ENCODE measurements at places on chromosomes 6 and 20.
A peak's percentile ranks its signal among the peaks of the same experiment; 100 is the strongest.

GRCh38 chr20:62583424-62583920 lies 58.8 kb upstream of the SLCO4A1 start:
- DNase-seq = no peak

GRCh38 chr6:10730254-10730653 lies 7.4 kb downstream of the TMEM14C start:
- no peak for DNase-seq

DNA sequence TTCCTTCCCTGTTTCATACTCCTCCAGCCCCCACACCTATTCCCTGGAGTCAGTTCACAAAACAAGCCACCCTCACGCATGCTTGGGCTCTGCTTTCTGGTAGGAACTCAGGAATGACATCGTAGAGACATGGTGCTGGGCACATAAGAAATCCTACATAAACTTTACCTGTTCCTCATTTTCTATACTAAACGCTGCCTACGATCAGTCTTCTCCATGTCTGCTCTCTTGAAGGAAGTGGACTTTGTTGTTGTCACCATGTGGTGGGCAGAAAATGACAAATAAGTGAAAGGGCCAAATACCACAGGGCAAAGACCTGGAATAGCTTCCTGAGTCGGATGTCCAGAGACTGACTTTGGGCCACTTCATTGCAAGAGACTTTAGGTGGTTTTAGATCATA lies 10.1 kb downstream of the MYLK4 start:
- no peak for DNase-seq

GRCh38 chr6:33217681-33218080 lies 9.4 kb downstream of the RING1 start:
- DNase-seq = no peak

DNA sequence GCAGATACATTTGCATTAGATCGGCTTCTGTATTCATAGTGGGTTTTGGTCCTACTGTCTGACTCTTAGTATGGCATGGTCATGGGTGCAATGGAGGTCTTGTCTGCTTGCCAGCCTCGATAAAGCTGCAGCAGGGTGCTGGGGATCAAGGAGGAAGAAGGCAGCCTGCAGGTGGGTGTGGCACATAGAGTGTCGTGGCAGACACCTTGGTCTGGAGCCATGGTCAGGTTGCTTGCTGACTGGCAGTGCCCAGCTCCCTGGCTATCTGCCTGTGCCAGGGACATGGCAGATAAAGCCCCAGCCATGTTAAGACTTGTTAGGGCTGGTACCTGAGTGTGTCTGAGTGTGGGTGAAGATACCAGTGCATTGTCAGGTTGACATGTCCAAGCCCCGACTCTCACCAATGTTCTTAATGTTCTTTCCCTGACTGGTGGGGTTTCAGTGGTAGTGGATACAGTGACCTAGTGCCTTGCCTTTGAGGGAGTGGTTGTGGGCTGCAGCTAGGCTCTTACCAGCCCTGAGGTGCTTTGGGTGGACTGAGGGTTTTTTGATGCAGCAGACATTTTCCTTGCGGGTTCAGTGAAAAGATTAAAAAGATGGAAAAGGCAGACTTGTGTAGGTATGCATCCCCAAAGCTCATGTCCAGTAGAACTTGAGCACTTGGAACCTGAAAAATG lies 1.8 kb downstream of the FAM83D start:
- no peak for DNase-seq

DNA sequence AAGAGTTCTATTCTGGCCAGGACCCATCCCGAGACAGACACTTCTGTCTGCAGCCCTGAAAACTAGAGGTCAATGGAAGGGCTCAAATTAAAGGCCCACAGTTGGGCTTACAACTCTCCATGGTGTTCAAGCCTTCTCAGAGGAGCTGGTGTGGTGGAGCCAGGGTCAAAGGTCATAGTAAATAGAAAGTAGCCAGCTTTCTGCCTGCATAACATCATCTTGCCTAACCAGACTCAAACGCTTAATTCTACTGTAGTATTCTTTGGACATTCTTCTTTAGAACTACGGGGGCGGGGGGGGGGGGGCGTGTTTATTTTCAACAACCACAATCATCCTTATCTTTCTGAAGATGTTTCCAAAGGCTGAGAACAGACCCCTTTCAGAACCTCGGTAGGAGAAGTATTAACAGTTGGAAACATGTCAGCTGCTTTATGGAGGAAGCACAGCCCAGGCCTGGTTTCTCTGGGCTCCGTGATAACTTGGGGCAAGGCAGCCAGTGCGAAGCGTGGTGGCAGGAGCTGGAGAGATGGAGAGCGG lies 1.5 kb upstream of the RREB1 start:
- no peak for DNase-seq

GRCh38 chr6:124294574-124295200 lies 491.0 kb downstream of the NKAIN2 start:
- no peak for DNase-seq

DNA sequence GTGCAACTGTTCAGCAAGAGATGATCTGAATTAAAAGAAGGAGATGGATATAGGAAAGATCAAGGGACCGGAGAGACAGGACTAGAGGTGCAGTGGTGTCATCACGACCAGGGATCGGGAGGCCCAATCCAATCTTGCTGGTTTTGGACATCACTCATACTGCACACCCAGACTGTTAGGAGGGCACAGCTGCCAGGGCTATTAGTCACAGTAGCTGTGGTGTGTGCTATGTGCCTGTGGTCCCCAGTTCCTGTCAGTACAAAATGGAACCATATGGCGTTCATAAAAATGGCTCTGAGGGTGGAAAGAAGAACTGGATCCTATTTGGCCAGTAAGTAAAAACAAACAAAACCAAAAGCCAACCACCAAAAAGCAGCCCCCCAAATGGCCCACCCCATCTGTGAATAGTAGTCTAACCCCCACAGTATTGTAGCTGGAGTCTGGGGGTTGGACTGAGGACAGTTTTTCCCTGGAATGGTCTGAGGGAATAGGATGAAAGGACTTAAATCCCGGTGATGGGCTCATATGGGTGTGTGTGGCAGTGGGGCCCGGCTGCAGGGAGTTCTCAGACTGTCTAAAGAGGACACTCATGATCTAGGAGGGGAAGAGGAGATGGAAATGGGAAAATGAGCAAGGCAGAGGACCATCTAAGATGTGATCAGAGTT lies 9.3 kb upstream of the NNAT start:
- no peak for DNase-seq

GRCh38 chr20:51337126-51337805 lies 205.3 kb downstream of the NFATC2 start:
- no peak for DNase-seq

GRCh38 chr20:60144974-60145527 lies 186.8 kb downstream of the CDH26 start:
- DNase-seq = no peak

DNA sequence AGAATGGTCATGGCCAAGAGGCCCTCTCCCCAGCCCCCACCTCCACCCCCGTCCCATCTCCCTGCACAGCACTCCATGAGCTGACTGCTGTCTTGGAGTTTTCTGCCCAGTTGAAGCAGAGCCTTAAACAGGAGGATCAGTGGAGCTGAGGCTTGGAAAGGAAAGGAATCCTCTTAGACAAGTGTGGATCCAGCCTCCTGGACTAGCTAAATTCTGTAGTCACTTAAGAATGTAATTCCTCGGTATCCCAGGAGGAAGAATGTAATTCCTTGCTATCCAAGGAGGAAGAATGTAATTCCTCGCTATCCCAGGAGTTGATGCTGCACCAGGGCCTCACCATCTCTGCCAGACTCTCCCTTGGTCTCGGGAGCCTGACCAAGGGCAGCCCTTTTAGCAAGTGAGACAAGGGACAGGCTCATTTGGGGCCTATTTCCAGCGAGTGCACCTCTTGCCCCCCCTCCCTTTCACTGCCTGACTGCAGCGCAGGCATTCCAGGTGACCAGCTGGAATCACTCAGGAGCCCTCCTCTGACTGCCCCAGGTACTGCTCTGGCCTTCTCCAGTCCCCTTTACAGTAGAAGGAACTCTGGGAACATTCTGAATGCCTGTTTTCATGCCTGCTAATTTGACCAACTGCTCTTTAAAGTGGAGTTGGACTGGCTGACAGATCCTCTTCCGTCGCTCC lies 76.2 kb downstream of the TCP11 start:
- DNase-seq = peak; percentile 26

DNA sequence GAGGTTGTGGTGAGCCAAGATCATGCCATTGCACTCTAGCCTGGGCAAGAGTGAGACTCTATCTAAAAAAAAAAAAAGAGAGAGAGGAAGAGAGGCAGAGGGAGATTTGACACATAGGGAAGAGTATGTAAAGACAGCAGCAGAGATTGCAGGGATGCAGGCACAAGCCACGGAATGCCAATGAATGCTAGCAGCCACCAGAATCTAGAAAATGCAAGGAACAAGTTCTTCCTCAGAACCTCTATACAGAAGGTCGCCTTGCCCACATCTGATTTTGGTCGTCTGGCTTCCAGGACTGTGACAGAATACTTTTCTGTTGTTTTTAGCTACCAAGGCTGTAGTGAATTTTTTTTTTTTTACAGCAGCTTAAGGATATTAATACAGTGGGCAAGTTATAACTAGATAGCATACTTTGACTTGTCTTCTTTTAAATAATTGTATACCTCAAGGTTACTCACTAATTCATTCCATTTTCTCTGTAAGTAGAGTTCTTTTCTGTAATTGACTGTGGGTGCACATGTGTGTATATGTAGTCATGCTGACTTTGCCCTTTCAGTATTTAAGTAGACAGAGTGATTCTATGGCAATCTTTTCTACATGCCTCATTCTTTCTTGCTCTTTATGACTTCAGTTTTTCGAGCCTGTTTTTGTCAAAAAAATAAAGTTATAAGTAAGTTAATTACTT lies 402.2 kb downstream of the GJA1 start:
- no peak for DNase-seq

DNA sequence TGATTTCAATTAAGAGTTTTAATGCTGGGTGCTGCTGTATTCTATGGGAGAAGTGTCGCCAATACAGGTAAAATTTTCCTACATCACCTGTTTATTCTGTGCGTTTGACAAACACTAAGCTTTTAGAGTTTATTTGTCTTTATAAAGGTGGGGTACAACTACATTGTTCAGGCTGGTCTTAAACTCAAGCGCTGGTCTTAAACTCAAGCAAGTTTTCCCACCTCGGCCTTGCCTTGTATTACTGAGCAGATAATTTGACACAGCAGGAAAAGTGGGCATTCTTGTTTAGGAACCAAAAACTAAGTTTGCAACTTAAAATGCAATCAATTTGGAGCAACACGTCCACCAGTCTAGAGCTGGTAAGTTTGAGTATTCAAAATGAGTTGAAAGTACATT lies 112.9 kb upstream of the BTN3A2 start:
- no peak for DNase-seq

DNA sequence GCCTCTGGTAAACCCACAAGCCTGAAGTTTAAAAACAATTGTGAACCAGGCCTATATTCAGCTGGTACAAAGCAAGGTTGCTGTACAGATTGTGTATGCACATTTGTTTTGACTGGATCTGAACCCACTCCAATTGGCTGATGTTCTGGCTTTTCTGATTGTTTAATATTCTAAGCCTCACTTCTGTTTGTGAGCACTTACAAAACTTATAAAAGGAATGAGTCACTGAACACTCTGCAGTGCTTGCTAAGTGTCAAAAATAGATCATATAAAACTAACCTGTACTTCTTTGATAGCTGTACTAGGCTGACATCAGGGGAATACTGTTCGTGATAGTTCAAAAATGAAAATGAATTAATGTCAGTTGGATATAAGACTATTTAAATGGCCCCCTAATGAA lies 12.1 kb downstream of the COL21A1 start:
- no peak for DNase-seq

DNA sequence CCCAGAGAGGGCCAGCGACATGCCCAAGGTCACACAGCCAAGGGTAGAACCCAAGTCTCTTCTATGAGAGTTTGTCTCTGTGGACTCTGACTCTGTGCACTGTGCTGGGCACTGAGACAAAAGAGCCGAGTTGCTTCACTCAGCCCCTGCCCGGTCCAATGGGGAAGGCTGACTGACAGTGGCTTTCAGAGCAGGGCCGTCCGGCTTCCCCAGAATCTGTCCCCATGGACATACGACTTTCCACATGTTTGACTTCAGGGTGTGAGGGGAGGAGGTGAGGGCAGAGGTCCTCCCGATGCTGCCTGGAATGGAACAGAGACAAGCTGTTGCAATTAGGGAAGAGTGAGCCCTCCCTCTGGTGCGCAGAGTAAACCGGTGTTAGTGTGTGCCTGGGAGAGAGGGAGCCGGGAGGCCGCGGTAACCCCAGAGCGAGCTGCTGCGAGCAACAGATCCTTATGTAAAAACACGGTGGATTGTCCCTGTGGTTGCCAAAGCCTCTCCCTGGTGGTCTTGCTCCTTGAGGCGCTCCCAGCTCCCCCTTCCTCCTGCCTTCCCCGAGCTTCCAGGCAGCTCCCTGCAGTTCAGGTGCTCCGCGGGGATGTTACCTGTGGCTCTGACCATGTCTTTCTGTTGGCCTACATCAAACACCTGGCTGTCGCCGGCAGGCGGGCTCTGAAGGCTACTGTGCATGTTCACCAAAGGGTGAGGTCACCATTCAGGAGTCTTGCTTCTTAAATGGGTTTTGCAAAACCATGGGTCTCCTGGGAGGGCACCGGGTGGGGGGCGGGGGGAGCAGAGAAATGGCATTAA lies 672 bp downstream of the SIRPA start:
- peak; percentile 68 for DNase-seq

DNA sequence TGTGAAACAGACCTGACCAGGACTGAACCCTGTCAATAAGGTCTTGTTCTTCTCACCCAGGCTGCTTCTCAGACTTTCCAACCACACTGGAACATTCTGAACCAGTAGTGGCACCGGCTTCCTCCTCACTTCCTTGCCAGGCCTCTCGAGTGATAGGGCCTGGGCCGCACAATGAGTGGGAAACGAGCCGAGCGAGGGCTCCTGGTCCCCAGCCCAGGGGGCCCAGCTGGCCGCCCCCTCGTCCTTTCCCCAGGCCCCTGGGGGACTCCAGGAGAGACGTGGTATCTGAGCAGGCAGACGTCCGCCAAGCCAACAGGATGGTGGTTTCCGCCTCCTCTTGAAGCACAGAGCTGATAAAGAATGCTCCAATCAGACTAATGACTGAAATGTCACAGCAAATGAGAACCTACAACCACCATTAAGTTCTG lies 117.9 kb downstream of the GMDS start:
- DNase-seq = peak; percentile 75

DNA sequence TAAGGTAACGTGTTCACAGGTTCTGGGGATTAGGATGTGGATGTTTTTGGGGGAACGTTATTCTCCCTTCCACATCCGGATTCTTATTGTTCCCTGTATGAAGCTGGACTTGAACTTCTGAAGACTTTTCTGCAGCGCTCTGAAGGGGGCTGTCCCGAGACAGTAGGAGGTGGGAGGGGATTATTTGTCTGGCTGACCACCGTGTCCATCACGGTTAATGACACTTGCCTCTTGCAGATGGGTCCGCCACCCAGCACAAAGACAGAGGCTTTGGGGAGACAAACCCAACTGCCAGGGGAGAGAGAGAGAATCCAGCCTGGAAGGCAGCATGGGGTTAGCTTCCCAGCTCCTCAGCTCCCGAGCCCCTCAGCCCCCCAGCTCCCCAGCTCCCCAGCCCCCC lies 16.7 kb downstream of the ZDHHC14 start:
- no peak for DNase-seq

GRCh38 chr6:91751526-91751925 lies 1164.7 kb upstream of the MAP3K7 start:
- no peak for DNase-seq

GRCh38 chr6:151160929-151161757 lies 78.6 kb upstream of the AKAP12 start:
- DNase-seq = no peak

GRCh38 chr6:119065955-119066354 lies 12.5 kb downstream of the FAM184A start:
- DNase-seq = no peak

- DNase-seq = peak; percentile 85
Observed at GRCh38 chr20:13857304-13857703, 72.5 kb downstream of the NDUFAF5 start.
